ENCODE measurements at places on chromosomes 2 and 18. TPM values are rescaled to one million over a fixed set of nuclear protein-coding genes. Genes with fewer than 3 reads are reported as not detected.

GRCh38 chr2:147610496-147611040 is 234.3 kb upstream of the ACVR2A start:
- DNase-seq, result no peak

DNA sequence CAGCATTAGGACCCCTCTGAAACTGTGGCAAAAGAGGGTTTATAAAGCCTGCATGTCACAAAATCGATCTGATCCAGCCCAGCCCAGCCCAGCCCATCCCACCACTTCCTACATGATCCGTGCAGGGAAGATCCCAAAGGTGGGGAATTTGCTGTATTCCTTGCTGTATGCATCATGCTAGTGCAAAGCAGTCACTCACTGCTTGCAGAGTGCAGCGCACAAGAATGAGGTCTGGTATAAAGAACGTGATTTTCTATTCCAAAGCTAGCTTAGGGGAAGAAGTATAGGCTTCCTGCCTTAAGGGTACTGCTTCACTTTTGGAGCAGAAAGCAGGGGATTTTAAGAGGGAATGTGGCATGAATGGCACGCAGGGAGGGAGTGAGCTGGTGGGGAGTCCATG is 18.9 kb upstream of the SERPINB11 start:
- DNase-seq, result no peak

GRCh38 chr2:58032016-58032763 is 14.4 kb upstream of the VRK2 start:
- DNase-seq, result no peak

DNA sequence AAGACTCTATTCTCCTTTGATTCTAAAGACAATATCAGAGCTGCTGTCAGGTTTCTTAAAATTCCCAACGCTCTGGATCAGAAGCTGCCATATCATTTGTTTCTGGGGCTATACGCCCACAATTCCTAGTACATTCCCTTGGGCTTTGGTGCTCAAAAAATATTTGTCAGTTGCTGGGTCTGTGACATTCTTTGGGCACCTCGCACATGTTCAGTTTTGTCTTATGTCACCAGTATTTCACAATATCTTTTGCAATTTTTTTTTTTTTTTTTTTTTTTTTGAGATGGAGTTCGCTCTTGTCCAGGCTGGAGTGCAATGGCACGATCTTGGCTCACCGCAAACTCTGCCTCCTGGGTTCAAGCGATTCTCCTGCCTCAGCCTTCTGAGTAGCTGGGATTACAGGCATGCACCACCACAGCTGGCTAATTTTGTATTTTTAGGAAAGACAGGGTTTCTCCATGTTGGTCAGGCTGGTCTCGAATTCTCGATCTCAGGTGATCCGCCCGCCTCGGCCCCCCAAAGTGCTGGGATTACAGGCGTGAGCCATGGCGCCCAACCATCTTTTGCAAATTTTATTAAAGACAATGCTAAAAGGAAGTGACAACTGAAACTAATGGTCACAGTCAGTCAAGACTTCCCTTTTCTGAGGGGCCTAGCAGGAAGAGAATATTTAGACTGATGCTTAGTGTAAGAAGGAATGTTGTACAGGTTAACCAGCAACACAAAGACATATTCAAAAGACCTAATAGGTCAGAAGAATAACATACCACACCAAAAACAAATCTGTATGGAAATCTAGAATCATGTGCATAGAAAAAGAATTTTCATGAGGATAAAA is 6.8 kb downstream of the ZNF397 start:
- no peak for DNase-seq

- DNase-seq, result no peak
Observed at GRCh38 chr2:215705771-215706361, 270.0 kb upstream of the FN1 start.

Gene AOX1
- total RNA-seq, result 43.0 TPM

Gene PIAS2
- total RNA-seq, result 27.1 TPM

Gene MYO3B
- 0.06 TPM for total RNA-seq

Measured in LHCN-M2 (cell line).